ENCODE measurements at places on chromosomes 4 and X.

GRCh38 chr4:112082954-112083586 lies 62.2 kb upstream of the FAM241A start:
- DNase-seq = no peak

DNA sequence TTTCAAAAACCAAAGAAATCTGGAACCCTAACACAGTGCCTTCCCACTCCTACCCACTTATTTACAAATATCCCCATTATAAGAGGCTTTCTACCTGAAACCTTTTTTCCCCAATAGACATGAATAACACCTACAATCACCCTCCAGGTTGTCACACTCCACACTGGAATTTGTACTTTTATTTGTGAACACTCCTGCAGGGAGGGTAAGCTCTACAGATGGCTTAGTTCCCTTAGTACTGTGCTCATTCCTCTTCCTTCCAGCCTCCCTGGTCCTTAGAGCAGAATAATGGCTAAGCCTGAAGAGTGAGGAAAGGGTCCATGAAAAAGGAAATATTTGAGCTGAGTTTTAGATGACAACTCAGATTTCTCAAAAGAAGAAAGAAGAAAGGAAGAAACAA lies 22.2 kb upstream of the SULT1E1 start:
- DNase-seq = no peak

DNA sequence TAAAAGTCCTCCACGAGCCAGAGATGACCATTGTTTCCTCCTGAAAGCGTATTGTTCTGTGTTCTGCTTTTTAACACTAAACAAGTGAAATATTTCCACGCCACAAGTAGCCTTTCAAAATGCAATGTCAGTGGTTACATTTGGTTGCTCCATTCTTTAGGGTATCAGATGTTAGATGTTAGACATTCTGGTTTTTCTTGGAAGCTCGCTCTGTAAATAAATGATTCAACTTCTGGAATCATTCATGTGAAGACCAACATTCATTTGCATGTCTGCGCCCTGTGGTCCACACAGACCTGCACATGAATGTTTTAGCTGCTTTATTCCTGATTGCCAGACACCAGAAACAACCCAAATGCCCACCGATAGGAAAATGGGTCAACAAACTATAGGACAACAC lies 38.0 kb upstream of the HELT start:
- no peak for DNase-seq

DNA sequence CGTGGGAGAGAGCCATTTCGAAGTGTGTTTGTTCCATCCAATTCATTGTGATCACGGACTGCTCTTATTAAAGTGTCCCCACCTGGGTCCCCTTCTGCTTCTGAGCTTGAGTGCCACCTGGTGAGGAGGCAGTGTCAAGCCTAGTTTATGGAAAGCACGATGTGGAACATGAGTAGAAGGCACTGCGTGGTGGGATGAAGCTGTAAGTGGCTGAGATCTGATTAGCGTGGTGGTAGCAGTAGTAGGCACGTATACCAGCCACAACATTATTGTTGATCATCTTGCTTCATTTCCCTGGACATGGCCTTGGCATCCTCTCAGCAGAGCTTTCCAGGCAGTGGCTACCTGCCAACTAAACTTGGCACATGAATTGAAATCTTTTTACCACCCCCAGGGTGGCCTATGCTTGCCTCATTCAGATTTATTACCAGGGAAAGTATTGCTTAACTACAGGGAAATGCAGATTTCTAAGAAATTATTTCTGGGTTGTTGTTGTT lies 46.4 kb downstream of the GPAT3 start:
- no peak for DNase-seq

GRCh38 chr4:147430111-147430510 lies 50.8 kb upstream of the EDNRA start:
- DNase-seq = no peak

DNA sequence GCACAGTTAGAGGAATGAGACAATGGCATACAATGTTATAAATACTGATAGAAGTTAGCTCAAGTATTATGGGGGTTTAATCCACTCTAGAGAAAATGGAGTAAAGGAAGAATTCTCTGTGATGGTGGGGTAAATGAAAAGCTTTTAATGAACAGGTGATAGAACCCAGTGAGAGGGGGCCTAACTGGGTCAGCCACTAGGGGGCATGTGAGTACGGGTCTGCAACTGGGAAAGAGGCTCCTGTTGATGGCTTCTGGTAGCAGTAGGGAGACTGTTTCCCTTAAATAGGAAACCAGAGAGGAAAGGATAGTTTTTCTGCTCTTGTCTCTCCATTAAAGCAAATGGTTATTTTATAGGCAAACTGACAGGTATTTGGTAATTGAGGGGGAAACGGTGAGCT lies 132.8 kb upstream of the GPR101 start:
- no peak for DNase-seq

- DNase-seq = no peak
Measured at GRCh38 chrX:53474707-53475106, 40.5 kb upstream of the HSD17B10 start.

DNA sequence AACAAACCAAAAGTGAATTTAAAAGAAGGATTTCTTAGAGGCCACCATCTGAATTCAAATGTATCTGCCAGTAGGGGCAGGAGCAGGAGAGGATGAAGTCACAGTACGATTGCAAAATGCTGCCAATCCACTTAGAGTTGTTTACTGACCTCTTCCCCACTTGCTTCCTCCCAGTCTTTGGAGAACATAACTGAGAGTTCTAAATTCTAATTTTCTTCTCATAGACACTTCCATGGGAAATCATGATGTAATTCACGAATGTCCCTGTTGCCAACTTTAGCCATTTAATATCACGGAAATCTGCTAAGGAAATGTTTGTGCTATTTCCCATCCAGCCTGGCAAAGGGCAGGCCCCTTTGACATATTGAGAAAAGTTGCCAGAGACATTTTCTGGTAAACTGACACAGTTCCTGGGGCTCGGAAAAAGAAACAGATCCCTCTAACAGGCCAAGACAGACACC lies 33.6 kb upstream of the NOCT start:
- DNase-seq = no peak

- DNase-seq = no peak
Measured at GRCh38 chr4:648579-649292, 23.4 kb downstream of the PDE6B start.

DNA sequence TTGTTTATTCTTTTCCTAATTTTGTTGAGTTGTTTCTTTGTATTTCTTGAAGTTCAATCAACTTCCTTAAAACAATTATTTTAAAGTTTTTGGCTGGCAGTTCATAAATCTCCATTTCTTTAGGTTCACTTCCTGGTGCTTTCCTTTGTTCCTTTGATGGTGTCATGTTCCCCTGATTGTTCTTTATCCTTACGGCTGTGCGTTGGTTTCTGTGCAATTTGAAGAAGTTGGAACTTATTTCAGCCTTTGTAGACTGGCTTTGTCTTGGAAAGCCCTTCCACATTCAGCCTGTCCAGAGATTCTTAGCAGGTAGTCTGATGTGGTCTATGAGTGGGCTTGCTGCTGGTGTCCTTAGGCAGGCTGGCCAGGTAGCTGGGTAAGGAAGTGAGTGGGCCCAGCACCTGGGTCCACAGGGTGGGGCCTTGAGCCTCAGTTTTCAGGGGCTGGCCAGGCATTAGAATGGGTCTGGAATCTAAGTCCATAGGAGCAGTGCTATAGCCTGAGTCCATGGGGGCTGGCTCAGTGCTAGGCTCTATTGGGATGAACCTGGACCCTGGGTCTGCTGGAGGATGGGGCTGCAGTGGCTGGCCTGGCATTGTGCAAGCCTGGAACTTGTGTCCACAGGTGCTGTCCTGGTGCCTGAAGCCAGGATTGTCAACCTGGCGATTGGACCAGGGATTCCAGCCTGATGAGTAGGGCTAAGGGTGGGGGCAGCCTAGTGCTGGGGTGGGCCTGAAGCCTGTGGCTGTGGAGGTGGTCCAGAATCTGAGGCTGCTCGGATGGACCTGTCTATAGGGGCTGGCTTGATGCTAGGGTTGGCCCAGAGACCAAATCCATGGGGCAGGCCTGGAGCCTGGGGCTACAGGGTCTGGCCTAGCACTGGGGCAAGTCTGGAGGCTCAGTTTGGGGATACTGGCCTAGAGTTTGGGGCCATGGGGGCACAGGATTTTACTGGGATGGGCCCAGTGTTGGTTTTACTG lies 152.4 kb downstream of the STAG2 start:
- no peak for DNase-seq

- DNase-seq = no peak
Measured at GRCh38 chr4:15652191-15652590, 3.0 kb downstream of the FBXL5 start.

- no peak for DNase-seq
Measured at GRCh38 chr4:119525005-119525749, 103.4 kb downstream of the PDE5A start.

DNA sequence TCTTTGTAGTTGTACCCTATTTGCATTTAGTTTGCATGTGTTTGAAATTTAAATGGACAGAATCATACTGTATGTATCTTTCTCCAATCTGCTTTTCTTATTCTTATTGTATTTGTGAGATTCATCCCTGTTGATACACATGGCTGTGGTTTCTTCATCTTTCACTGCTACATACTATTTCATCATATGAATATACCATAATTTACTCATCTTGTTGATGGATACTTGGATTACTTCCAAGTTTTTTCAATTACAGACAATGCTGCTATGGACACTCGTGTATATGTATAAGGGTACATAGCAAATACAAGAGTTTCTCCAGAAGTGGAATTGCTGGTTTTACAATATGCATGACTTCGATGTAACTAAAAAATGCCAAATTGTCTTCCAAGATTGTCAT lies 11.8 kb upstream of the KLHL8 start:
- DNase-seq = no peak

- DNase-seq = no peak
Measured at GRCh38 chr4:96315815-96316214, 475.9 kb downstream of the PDHA2 start.

DNA sequence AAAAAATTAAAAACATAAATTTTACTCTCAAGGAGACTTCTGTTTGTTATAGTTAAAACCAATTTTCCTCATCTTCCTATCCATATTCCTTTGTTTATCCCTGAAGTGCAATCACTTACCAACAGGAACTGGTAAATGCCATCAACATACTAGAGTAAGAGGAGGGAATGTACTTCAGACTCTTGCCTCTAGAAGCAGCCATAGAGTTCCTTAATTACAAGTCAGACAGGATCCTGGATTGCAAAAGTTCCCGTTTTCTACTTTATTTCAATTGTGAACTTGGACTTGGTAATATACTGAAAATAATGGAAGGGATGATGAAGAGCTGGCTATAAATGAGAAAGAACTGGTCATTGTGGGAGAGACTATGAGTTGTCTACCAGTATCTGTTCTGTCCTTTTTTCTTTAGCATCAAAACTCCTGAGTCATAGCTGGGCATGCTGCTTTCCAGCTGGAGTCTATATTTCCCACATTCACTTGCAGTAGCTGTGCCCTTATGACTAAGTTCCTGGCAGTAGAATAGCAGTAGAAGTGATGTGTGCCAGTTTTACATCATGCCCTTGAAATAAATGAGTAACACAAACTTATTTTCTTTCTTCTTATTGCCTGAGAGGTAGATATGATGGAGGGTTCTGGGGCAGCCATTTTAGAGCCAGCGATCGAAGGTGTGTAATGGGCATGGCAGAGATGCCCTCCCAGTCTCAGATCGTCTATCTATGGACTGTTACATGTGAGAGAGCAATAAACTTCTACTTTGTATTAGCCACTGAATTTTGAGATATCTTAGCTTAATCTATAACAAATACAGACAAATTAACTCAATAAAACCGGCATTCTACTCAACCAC lies 26.8 kb upstream of the SPARCL1 start:
- no peak for DNase-seq

DNA sequence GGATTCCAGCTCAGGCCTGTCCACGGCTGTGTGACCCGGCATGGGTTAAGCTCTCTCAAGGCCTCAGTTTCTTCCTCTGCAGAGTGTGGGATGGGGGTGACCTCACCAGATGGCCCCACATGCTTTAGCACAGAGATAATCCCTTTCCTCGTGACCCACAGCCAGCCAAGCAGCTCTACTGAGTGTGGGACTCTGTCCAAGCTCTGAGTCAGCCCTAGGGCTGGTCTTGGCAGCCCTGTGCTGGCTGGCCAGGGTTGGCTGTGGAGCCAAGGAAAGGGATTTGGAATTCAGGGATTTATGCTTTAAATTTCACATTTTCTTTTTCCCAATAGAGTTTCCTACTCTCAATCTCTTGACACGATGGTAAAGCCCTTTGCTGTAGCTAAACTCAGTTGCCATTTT lies 19.7 kb upstream of the SPON2 start:
- DNase-seq = no peak

DNA sequence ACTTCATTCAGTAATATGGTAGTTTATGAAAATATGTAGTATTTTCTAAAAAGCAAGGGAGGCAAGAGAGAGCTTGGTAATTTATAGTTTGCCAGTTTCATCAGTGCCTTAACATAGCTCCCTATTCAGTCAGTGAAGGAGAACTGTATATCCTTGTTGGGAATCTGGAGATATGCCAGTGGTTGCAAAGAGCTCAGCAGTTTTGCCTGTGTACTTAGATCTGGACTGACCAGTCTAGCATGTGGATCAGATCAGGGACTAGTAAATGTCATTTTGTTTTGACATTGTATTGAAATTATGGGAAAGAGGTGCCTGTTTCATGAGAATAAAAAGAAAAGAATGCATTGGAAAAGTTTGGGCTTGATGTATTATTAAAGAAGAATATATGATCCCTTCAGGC lies 88.6 kb downstream of the ZIC3 start:
- DNase-seq = no peak

DNA sequence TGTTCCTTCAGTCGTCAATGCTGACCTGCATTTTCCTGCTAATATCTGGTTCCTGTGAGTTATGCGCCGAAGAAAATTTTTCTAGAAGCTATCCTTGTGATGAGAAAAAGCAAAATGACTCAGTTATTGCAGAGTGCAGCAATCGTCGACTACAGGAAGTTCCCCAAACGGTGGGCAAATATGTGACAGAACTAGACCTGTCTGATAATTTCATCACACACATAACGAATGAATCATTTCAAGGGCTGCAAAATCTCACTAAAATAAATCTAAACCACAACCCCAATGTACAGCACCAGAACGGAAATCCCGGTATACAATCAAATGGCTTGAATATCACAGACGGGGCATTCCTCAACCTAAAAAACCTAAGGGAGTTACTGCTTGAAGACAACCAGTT lies 12.6 kb downstream of the TLR8 start:
- no peak for DNase-seq

DNA sequence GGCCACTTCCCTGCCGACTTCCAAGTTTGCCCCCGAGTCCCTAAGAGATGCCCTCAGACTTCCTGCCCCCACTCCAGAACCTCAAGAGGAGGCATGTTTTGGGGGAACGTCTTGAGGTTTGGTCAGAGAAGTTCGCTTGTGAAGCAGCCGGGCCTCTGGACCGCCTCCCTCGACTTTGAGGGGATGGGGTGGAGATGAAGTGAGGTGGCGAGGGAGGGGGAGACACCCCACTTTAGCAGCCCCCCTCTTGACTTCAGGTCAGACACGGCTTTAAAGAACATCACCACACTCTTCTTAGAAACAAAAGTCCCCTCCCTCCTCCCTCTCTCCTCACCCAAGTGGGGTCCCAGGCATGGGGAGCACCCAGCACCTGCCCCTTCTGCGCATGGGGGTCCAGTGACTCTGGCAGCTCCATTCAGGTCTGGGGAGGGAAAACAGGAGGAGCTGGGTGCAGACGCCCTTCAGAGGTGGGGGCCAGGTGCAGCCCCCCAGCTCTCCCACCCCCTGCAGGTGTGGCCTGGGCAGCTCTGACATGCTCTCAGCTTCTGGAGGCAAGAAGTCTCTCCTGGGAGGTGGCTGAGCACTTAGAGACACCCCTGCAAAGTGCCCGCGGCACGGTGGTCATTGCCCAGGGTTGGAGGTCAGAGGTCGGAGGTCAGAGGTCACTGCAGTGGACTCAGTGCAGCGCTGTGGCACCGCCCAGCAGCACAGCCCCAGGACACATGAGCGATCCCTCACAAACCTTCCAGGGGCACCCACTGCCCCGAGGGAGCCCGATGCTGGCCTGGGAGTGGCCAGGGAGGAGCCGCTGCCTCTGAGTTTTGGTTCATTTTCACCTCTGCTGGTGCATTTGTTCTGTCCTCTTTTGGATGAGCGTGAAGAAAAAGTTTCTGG lies 108.8 kb downstream of the CPZ start:
- DNase-seq = no peak

All from stimulated activated CD4-positive, alpha-beta T cell treated with anti-CD3 and anti-CD28 coated beads, Interleukin-15, amount 100 ng/mL, for 1 hour (primary cell).